ENCODE measurements at places on chromosomes 11 and 22.

DNA sequence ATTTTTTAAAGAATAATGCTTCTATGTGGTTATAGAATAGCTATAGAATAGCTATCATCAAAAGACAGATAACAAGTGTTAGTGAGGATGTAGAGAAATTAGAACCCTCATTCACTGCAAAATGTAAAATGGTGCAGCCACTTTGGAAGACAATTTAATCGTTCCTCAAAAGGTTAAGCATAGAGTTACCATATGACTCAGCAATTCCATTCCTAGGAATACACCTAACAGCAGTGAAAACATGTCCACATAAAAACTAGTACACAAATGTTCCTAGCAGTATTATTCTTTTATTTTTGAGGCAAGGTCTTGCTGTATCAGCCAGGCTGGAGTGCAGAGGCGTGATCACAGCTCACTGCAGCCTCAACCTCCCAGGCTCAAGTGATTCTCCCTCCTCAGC, 34.0 kb downstream of the RTL6 start:
- no peak for DNase-seq

DNA sequence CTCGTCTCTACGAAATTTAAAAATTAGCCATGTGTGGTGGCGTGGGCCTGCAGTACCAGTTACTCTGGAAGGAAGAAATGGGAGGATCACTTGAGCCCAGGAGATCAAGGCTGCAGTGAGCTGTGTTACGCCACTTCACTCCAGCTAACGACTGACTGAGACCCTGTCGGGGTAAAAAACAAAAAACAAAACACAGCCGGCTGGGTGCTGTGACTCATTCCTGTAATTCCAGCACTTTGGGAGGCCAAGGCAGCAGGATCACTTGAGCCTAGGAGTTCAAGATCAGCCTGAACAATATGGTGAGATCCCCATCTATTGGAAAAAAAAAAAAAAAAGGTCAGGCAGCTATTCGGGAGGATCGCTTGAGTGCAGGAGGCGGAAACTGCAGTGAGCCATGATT, 2.4 kb downstream of the PAFAH1B2 start:
- DNase-seq = no peak

DNA sequence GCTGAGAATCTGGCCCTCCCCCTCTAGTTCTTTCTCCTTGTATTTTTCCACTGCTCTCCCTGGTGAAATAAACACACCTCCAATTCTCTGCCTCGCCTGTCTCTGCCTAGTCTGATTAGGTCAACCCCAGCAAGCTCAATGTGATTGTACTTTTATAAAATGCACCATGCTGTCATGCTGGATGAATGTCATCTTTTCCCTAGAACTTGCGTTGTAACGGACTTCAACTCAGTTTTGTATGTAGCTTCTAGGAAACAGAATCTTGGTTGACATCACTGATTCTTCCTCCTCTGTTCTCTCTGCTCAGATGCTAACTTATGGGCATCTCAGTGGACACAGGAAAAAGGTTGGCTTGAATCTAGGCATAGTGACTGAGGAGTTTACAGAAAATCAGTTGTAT, 261.9 kb upstream of the ISX start:
- no peak for DNase-seq

DNA sequence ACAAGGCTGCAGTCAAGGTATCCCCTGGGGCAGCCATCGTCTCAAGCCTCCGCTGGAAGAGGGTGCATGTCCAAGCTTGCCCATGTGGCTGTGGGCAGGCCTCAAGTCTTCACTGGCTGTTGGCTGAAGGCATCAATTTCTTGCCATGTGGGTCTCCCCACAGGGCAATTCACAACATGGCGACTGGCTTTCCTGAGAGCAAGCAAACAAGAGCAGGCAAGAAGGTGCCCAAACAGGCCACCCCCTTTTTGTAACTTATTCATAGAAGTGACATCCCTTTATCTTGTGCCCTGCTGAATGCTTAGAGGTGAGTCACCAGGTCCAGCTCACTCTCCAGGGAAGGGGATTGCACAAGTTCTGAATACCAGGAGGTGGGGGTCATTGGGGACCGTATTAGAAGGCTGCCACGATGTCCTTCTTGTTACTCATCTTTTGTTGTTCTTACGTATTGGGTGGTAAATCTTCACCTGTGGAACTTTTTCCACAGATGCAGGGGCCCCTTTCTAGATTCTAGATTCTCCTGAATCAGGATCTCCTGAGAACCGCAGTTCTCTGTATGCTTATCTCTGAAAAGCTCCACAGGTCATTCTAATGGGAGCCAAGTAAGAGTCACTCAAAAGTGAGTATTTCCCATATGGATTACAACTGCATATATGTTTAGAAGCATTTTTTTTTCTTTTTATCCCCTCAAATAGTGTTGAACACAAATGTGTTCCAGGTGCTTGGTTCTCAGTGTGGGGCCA, 44.2 kb upstream of the MICAL2 start:
- no peak for DNase-seq

DNA sequence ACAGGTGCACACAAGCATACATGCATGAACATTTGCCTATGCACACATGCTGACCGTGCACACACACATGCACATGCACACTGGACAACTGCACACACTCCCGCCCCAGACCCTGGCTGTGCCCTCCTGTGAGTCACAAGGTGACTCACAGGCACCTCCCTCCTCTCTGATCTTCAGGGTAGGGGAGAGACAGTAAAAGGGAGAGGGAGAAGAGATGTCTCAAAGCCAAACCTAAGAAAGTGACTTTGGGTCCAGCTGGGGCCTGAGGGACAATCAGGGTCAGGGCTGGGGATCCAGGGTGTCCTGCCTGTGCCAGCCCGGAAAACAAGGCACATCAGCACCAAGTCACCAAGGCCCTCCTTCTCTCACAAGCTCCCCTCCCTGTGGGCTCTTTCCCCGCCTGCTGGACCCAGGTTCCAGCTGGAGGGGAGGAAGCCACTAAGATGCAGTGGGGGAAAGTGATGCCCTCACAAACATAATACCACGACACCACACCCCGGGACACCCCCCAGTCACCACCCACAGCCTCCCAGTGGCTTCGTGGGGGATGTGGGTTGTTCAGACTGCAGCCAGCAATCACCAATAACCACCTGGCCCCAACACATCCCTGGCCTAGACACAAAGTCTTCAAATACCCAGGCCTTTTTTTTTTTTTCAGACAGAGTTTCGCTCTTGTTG, 39.3 kb downstream of the PDGFB start:
- DNase-seq = no peak

GRCh38 chr11:9313648-9314290, 624 bp downstream of the TMEM41B start:
- no peak for DNase-seq

DNA sequence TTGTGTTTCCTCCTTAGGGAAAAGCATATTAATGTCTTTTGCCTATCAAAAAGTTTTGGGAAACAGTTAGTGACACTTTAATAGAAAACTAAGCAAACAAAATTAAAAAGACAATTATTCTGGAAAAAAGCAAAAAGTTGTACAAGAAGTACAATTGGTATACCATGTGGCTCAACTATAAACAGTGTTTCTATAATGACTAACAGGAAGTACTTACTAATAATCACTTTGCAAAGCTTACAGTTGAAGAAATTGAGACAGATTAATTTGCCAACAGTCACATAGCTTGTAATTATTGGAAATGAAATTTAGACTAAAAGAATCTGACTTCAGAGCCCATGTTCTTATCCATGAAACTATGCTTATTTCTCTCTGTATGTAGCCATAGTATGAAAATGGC, 24.7 kb downstream of the PPME1 start:
- DNase-seq = no peak

DNA sequence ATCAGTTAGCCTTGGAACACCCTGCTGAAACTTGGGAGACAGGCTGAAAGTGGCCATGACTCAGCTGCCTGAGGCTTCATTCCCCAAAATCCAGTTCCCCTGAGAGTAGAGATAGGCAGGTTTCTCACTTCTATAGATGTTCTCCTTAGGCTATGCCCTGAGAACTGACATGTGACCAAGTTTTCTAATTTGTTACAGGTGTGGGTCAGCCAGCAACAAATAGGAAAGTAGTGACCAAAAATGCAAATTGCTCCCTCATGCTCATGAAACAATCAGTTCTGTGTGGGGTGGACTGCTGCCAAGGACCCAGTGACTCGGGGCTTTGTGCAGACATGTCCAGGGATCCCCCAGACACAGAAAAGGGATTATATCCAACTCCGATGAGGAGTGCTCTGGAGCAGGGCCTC, 7.3 kb upstream of the CCDC15 start:
- DNase-seq = no peak

DNA sequence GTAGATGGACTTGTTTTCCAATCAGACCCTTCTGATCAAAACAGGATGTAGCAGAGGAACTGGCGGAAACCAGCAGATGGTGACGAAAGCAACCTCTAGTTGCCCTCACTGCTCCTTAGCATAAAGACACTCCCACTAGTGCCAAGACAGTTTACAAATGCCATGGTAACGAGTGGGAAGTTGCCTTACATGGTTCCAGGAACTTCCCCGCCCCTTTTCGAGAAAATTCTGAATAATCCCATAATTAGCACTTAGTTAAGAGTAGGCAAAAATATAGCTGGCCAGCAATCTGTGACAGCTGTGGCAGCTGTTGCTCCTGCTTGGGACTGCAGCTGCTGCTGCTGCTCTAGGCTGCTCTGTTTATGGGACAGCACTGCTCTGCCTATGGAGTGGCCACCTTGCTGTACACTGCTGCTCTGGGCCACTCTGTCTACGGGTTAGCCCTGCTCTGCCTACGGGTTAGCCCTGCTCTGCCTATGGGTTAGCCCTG, 33.4 kb upstream of the SORL1 start:
- DNase-seq = no peak

- no peak for DNase-seq
Observed at GRCh38 chr22:37163575-37164504, 14.1 kb upstream of the IL2RB start.

- peak; percentile 82 for DNase-seq
Observed at GRCh38 chr11:61828629-61829407, 718 bp downstream of the FADS2 start.

DNA sequence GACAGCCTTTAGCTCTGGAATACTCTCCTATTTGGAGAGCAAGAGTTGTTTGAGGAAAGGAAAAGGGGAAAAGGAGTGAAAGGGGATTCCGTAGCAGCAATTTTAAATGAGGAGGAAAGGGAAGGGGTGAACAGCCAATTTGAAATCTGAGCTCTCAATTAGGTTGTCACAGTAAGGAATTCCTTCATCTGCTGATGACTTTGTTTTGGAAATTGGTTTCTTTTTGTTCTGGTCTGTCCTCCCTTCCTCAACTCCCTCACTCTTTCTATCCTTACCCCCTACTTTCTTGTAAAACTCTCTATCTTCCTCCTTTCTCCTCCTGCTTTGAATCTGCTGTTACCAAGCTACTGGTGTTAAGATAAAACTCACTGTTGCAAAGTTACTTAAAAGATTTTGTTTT, 1155.6 kb downstream of the DLG2 start:
- DNase-seq = no peak

DNA sequence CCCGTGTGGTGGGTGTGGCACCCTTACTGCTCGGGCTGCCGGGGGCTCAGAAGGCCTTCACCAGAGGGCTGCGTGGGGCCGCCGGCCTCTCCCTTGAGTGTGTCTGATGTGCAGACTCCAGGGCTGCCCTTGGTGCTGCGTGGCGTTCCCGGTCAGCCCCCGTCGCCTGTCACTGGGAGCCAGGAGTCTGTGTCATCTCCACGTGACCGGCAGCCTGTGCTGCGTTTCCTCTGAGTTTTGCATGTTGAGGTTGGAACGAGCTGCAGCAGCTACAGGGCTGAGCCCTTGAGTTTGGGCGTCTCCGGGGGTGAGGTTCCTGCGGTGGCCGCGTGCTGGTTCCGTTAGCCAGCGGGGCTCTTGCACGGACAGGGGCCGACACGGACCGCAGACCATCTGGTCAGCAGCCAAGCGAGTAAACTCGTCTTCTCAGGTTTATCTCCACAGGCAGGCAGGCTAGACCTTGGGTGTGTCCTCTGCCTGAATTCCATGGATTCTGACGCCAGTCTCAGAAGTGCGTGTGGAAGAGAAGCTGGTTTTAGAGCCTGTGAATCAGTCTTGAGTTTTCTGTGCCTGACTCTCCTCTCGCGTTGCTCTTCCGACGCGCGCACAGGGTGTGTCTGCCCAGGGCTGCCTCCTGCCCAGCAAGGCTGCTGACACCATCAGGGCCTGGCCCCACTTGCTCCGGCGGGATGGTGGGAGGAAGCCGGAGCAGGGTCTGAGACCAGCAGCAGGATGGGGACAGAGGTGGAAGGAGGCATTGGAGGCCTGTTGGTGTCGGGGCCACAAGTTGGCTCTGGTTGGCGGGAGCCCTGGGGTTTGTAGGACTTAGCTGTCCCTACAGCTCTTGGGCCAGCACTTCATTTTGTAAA, 10.5 kb downstream of the PTDSS2 start:
- no peak for DNase-seq

GRCh38 chr11:65897020-65897471, 3.1 kb downstream of the FOSL1 start:
- no peak for DNase-seq

DNA sequence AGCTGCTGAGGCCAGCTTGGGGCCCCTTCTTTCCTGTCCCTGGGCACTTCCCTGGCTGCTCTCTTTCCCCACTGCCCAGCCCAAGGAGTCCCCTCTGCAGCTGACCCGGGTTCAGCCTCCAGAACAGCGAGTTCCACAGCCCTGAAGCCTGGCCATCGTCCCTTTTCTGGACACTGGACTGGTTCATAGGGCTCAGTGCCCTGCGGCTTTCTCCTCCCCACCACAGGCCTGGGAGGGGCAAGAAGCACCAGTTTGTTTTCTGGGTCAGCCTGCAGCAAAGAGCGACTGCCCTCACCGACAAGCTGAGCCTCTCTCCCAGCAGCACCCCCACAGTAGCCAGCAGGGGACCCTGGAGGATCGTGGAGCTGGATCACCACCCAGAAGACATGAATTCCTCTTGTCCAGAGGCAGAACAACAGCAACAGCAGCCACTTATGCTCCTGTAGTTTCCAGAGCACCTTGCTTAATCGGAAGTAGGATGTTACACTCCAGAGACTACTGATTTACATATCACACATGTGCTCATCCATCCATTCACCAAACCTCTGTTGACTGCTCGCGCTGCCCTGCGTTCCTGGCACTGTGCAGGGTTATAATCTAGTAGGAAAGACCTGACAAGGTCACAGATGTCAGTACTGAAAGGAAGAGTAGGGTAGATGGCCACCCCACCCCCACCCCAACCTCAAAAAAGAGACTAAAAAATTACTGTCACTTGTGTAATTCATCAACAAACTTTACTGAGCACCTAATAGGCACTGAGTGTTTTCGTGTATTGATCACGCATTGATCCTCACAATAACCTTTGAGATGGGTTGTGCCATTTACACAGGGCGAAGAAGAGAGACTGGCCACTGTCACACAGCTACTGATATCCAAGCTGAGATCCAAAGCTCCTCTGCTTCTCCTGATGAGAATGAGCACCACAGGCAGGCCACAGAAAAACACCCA, 13.0 kb upstream of the CXCR5 start:
- no peak for DNase-seq

DNA sequence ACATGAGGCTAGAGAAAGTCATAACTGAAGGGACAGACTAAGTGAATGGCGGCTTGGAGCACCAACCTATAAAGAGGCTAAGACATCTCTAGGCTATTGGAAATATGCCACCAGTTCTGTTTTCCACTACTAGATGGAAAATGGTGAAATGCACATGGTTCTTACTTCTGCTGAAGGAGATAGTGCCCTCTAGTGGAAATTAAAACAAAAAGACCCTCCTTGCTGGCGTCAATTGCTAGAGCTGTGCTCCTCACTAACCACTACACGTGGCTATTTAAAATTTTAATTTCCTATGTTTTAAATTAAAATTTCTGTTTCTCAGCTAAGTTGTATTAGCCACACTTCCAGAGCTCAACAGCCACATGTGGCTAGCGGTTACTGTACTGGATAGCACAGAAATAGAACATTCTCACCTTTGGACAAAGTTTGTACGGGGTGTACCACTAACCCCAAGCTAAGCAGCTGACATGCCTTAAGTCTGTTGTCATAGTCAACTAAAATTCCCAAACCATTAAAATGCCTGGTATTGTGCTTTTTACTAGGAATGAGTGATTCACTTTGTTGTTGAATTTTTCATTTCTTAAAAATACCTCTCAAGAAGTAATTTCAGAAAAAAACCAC, 34.1 kb upstream of the CALCA start:
- DNase-seq = peak; percentile 11

Measured in HuH-7 (cell line).